ENCODE measurements at places on chromosomes 13 and 19. TPM values are rescaled to one million over a fixed set of nuclear protein-coding genes. Genes with fewer than 3 reads are reported as not detected.

DNA sequence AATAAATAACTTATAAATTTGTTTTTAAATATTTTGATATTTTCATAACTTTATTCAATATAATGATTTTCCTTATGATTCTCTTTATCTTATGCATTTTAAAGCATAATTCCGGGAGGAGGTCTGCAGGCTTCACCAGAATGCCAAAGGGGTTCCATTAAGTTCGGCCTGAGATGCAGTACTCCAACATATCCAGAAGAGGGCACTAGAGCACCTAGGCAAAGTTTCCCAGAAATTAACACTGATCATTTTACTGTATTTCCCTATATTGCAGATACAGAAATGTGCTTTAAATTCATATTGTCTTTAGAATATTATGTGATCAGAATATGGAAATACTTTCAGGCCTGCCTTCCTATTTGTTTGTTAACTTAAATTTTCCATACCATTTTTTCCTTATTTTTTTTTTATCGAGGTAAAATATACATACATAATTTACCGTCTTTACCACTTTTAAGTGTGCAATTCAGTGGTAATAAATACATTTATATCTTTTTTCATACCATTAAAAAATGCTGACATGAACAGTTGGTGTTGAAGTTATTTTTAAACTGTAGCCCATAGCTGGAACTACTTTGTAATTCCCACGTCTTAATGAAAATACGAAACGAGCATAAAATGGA is 58.9 kb upstream of the TM9SF2 start:
- peak; percentile 58 for DNase-seq

GRCh38 chr19:55683449-55684261 is 8.6 kb downstream of the EPN1 start:
- no peak for DNase-seq

GRCh38 chr19:19463348-19464117 is 51.8 kb downstream of the TSSK6 start:
- DNase-seq = peak; percentile 59

GRCh38 chr13:49218493-49219051 is 1.6 kb upstream of the MLNR start:
- no peak for DNase-seq

Gene PRODH2
- total RNA-seq = not detected

DNA sequence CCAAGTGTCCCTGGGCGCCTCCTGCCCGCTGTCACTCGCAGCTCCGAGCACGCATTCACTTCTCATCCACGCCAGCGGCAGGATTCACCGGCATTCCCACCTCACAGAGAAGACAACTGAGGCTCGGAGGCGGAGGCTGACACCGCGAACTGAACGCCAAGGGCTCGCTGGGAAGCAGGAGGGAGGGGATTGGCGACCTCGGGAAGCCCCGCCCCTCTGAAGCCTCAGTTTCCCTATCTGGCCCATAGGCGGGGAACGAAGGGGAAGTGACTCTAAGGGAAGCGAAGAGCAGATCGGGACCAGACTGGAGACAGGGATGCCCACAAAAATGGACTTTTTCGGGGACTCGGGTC is 256 bp downstream of the MICOS13 start:
- no peak for DNase-seq

Gene ANO8
- total RNA-seq = 6.8 TPM

DNA sequence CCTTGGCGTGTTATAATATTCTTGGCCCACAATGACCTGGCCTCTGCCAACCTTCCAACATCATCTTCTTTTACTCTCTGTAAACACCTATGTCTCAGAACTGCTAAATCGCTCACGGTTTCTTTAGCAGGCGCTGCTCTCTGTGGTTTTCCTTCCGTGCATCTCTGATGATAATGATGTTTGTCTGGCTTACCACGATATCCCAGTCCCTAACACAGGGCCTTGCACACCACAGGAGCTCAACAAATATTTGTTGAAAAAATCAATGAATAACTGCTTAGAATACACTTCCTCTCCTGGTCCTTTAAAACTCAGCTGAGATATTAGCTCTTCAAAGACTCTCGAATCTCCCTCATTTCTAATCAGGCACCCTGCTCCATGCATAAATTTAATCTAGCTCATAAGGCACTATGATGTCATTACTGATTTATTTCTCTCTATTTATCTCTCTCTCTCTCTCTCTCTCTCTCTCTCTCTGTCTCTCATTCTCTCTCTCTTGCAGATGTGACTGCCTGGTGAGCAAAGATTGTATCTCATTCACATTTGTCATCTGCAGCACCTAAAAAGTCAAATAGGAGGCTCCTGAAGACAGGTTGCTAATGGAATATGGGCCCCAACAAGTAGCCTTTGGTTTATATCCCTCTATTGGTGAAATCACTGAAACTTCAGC is 206.4 kb downstream of the NHLRC3 start:
- no peak for DNase-seq

GRCh38 chr13:94535775-94536174 is 56.3 kb upstream of the DCT start:
- no peak for DNase-seq

Gene BRSK1
- 0.46 TPM for total RNA-seq

Gene PSG7
- not detected for total RNA-seq

DNA sequence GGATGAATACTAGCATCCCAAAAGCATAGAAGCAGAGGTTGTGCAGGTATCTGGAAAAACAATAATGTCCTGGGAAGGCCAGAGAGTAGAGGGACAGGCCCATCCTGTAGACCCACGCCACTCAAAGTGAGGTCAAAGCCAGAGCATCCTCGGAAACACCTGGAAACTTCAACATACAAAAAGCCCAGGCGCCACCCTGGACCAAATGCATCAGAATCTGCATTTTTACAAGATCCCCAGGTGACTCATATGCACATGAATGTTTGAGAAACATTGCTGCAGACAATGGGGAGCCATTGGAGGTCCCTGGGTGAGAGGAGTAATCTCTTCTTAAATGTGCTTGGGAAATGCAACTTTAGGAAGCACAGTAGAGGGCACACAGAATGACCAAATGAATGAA is 684.1 kb downstream of the DIAPH3 start:
- no peak for DNase-seq

GRCh38 chr13:113879494-113880360 is 15.9 kb upstream of the GAS6 start:
- DNase-seq = no peak

Gene LYPD3
- not detected for total RNA-seq

DNA sequence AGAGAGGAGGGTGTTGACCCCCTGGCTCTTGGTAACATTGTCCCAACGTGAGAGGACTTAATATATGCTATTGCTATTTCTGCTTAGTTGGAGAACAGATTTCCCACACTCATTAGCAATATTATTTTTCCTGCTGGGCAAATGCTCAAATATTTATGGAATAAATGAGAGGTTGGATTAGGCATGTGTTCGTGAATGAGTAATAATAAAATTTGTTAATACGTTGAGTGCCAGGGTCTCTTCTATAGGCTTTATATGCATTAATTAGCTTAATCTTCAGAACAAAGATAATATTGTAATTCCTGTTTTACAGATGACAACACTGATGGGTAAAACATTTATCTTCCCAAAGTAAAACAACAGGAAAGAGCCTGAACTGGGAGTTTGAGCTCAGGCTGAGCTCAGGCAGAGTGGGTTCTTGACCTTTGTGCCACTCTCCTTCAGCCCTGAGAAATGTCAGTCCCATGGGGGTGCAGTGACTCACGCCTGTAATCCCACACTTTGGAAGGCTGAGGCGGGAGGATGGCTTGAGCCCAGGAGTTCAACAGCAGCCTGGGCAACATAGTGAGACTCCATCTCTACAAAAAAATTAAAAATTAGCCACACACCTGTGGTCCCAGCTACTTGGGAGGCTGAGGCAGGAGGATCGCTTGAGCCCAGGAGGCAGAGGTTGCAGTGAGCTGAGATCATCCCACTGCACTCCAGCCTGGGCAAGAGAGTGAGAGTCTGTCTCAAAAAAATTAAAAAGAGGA is 1.2 kb downstream of the ZNF233 start:
- DNase-seq = no peak

Gene HSPH1
- 98.1 TPM for total RNA-seq

Gene IGFL1
- not detected for total RNA-seq

DNA sequence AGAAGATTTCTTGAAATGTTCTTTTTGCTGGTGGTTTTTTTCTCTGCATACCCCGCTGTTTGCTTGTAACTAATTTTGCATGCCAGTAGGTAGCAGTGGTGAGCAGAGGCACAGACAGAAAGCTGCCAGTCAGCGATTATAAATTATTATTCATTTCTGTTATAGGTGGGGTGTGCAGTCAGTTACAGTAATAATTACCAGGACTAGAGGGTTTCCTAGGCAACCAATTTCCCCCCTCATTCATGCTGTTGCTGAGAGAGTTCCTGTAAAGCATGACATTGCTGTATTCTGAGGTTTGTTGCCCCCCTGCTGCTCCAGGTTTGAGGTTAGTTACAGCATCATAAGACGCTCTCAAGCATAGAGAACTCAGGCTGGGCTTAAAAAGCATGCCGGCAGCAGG is 104.5 kb downstream of the URI1 start:
- DNase-seq = no peak

Gene CKM
- total RNA-seq = not detected

DNA sequence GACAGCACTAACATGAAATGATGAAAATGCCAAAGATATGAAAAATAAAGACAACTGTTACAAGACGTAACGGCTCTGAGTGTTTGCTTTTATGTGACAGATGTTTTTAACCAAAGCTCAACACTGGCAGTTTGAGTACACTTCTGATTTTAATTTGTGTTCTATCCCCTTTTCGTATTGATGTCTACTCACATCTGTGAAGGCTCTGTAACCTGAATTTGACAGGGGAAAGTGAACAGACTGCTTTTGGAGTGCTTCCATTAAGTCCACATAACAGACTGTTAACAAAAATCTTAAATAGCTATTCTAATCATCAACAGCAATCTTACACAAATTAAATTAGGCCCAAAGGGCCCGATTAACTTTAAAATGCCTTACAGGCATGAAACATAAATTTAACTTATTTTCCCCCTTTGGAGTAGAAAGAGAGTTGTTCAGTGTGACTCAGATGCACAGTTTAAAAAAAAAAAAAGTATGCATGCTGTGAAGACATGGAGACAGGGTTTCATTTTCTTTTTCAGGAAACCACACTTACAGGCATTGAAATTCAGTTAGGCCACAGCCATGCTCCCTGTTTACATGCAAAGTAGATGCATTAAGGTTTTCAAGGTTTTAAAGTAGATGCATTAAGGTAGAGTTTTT is 16.3 kb upstream of the RNASEH2B start:
- no peak for DNase-seq

GRCh38 chr19:9947441-9947840 is 11.1 kb upstream of the OLFM2 start:
- DNase-seq = no peak

DNA sequence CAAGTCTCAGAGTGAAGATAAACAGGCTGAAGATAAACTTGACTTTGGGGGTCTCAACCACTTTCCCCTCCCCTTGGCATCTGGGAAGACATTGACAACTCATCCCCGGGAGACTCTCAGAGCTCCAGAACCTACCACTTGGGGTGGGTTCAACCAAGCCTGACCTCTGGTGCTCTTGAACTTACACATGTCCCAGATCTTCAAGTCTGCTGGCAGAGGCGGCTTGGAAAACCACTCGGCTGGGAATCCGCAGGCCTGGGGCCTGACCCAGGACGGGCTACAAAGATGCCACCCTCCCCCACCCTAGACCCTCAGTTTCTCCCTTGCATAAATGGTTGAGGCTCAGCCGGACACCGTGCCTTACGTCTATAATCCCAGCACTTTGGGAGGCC is 512 bp downstream of the LRRC8E start:
- DNase-seq = no peak

DNA sequence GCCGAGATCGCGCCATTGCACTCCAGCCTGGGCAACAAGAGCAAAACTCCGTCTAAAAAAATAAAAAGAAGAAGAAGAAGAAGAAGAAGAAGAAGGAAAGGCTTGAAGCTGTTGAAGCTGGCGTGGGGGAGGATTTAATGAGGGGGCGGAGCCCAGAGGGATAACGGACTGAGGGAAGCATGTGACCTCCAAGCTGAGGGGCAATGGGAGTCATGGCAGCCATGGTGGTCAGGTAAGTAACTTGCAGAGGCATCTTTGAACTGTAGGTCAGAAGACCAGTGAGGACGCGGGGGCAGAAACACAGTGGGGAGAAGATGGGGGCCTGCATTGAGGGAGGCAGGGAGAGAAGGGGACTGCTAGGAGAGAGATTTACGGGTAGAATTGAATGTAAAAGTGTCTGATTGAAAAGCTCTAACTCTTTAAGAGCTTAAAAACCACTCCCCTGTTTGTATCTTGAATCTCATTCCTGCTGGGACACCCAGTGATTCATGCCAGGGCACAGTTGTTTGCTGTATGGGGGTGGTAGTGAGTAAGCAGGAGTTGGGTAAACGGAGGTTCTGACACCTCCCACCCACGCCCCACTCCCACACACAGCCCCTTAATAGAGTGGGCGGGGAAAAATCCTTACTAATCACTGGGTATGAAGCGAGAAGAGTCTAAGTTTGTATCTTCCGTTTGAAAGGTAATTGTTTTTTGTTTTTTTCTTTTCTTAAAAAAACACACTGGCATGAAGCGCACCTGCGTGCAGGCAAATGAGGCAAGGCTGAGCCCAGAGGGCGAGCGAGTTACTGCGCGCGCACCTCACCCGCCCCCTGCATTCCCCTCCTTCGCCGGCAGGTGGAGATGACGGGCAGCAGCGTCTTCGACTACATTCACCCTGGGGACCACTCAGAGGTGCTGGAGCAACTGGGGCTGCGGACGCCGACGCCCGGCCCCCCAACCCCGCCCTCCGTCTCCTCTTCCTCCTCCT is 13.0 kb downstream of the TMEM160 start:
- DNase-seq = peak; percentile 92

GRCh38 chr13:75426421-75426820 is 55.5 kb downstream of the TBC1D4 start:
- DNase-seq = no peak

GRCh38 chr19:18202397-18202777 is 1.5 kb downstream of the RAB3A start:
- DNase-seq = no peak

DNA sequence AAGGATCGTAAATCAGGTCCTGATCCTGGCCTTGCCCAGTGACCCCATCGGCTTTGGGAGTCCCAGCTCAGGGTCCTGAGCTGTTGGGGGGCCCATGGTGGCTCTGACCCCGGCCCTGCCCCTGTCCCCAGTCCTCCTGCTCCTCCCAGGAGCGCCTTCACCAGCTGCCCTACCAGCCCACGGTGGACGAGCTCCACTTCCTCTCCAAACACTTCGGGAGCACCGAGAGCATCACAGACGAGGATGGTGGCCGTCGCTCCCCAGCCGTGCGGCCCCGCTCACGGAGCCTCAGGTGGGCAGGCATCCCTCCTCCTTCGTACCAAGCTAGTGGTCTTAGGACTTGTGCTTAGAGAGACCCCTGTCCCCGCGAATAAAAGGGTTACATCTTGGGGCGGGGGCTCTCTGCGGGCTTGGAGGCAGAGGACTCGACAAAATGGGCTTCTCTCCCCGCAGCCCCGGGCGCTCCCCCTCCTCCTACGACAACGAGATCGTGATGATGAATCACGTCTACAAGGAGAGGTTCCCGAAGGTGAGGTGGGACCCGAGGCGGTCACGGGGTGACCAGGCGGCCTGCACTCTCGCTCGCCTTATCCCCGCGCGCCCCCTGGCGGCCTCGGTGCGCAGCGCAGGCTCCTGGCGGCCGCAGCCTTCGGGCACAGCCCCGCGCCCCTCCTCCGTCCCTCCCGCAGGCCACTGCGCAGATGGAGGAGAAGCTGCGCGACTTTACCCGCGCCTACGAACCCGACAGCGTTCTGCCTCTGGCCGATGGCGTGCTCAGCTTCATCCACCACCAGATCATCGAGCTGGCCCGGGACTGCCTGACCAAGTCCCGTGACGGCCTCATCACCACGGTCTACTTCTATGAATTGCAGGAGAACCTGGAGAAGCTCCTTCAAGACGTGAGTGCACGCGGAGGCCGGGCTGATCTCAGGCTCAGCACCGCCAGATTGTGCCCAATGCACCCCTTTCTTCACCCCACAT is 9.1 kb downstream of the MAST1 start:
- DNase-seq = peak; percentile 72

- DNase-seq = no peak
Measured at GRCh38 chr19:4586245-4586644, 26.8 kb upstream of the SEMA6B start.

All from endothelial cell of umbilical vein (primary cell).